Central memory CD4-positive, alpha-beta T cell (primary cell): ENCODE measurements at places on chromosomes 5 and 9.

GRCh38 chr5:138752341-138752950 is 779 bp upstream of the CTNNA1 start:
- DNase-seq: no peak

DNA sequence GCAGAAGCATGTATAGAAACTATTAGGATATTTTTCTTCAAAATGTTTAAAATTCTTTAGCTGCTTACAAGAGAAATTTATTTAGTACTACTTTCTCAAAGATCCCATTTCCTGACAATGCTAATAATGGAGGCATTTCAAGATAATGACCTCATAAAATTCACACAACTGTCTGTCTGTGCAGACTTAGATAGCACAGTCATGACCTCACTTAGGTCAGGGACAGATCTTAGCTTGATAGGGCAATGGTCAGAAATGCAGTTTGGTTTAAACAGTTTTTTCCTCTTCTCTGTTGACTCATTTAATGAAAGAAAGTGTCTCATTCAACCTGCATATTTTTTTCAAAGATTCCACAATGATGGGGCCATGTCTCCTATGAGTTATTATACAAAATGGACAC is 128.4 kb downstream of the GRIA1 start:
- DNase-seq: no peak

DNA sequence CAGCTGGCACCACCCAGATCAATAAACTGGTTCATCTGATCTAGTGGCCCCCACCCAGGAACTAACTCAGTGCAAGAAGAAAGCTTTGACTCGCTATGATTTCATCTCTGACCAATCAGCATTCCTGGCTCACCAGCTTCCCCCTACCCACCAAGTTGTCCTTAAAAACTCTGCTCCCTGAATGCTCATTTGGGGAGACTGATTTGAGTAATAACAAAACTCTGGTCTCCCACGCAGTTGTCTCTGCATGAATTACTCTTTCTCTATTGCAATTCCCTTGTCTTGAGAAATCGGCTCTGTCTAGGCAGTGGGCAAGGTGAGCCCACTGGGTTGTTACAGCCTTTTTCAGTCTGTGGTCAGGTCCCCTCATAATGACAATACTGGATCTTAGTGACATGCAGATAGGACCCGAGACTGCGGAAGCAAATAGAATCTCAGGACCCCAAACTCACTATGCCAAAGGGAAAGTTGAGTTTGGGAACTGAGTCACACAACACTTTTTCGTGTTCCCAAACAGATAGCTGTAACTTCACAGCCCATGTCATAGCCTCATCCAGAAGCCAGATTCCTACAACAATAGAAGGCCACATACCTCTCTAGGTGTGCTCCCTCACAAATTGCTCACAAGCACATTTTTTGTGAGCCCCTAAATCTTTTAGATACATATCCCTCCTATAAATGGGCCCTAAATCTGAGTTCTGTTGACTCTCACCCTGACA is 175.2 kb upstream of the RAI14 start:
- DNase-seq: no peak

- no peak for DNase-seq
Measured at GRCh38 chr5:14655146-14655741, 9.3 kb upstream of the OTULIN start.

GRCh38 chr5:158938200-158938599 is 161.5 kb downstream of the EBF1 start:
- DNase-seq: no peak

- DNase-seq: no peak
Measured at GRCh38 chr5:124744170-124744971, 2.1 kb downstream of the ZNF608 start.
